ENCODE measurements at places on chromosomes 4 and X.
A peak's percentile ranks its signal among the peaks of the same experiment; 100 is the strongest.

- no peak for DNase-seq
Measured at GRCh38 chrX:46559062-46559461, 13.8 kb upstream of the ZNF674 start.

GRCh38 chr4:77095101-77095821 is 19.5 kb upstream of the CCNI start:
- peak; percentile 61 for DNase-seq

DNA sequence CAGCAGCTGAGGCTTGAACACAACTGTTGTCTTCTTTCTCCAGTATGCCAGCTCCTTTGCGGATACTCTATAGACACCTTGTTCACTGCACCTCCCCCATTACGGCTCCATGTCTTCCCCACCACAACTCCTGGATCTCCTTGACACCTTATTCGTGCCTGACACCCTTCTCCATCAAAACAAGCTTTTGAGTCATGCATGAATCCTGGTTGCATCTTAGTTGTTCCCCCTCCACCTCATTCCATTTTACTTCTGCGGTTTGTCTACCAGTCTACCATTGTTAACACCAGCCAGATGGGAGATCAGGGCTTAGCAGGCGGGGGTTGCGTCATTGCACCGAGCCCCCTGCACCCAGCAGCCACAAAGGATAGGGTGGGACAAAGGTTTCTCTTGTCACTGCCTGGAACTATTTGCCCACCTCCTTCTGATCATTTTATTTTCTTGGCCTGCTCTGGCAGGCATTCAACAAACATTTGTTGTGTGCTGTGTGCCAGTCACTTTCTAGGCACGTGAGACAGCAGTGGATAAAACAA is 2.0 kb upstream of the CDK16 start:
- no peak for DNase-seq

- no peak for DNase-seq
Measured at GRCh38 chrX:57640674-57641016, 39.4 kb downstream of the NLRP2B start.

- DNase-seq, result no peak
Measured at GRCh38 chr4:20287246-20287645, 35.5 kb downstream of the SLIT2 start.

- DNase-seq, result no peak
Measured at GRCh38 chr4:101987623-101988243, 197.2 kb downstream of the BANK1 start.

GRCh38 chr4:1043162-1043561 is 31.7 kb downstream of the FGFRL1 start:
- no peak for DNase-seq

GRCh38 chr4:152515678-152516077 is 20.2 kb downstream of the FBXW7 start:
- DNase-seq, result no peak

DNA sequence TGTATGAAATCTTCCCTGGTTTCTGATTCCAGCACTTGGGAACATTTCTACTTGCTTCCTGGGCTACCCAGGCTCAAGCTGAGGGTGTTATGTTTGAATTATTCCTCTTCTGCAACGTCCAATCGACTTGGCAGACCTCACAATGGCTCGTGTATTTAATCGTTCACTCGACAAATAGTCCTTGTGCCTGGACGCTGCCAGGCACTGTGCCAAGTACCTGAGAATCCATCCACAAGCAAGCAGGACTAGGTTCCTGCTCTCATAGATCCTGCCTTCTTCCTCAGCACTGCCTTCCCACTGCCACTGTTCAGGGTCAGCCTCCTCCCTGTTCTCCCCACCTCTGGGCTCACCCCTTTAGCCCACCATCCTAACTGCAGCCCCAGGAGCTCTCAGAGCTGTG is 113.3 kb downstream of the EFNB1 start:
- DNase-seq, result no peak

DNA sequence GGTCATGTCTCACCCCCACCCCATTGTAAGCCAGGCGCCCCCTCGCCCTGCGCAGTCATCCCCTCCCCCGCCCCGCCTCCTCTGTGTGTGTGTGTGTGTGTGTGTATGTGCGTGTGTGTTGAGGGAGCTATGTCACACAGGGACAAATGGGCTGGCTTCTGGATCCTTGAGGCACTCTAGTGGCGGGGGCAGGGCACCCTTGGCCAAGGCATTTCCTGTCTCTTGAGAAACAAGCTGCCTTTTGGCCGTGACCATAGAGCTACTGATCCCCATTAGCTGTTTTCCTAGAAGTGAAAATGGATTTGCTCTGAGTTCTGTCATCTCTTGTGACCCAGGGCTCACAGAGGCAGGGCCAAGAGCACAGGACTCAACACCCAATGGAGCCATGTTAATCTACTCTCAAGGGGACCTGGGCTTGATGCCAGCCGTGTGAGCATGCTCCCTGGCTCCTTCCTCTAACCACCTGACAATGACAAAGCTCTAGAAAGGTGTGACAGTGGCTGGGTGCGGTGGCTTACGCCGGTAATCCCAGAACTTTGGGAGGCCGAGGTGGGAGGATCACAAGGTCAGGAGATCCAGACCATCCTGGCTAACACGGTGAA is 162.5 kb upstream of the BCOR start:
- DNase-seq, result no peak

DNA sequence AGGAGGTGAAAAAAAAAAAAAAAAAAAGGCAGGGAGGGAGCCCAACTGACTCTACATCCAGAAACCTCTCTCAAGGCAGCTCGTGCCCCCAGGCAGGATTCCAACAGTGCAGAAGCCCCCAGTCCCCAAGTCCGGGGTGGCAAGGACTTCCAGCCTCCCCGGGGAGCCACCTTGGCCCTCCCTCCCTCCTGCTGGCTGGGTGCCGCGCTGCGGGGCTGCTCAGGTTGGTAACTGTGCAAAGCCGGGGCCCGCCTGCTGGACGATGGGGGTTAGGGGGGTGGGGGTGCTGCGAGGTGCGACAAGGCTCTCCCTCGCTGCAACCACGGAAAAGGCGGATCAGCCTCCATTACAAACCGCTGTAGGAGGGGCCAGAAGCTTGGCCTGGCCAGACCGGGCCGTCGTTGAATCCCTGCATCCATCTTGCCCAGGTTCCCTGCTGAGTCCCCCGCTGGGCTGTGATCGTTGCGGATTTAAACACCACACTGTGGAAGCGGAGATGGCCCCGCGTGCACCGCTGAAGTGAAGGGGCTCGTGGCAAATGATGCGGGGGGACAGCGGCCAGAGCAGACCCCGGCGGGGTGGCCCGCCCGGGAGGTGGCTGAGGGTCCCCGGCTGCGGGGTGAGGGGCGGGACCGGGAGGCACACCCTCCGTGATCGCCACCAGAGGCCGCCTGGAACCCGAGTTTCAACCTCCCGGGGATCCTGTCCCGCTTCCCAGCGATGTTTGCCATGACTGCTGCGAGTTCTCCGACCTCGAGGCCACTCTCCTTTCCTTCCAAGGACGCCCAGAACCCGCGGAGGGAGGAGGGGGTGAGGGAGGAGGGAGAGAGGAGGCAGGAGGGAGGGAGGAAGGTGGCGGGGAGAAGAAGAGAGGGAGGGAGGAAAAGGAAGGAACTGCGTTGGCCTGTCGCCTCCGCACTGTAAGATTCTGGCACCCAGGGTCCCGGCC is 58.0 kb upstream of the DDX3X start:
- peak; percentile 3 for DNase-seq

DNA sequence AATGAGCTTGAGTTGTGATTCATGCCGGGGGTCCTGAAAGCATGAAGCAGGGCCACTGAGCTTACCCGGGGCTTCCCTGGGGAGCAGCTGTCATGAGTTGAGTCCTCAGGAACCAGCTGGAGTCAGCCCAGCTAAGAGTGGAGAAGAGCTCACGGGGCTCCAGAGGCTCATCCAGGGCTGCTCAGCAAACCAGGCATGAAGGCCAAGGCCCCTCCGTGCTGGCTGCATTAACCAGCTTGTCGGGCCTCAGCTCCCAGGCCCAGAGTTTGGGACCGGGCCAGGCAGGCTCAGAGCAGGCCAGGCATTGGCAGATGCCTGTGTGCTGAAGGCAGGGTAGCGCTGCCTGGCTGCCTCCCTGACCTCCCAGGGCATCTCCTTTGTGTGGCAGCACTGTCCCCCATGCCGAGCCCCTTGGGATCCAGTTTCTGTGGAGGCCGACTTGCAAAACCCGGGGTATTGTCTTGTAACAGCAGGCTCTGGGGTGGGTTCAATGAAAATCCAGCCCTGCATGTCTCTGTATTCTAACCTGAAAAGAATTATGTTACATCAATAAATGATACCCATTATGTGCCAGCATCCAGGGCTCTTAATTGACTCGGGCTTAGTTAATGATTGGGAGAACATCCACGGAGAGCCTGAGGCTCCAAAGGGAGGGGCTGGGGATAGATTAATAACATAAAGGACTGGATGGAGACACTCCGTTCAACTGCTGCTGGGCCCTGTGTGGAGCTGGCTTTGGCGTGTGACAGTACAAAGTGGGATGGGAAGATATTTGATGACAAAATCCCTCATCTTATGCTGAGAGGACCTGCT is 68.0 kb upstream of the MSX1 start:
- no peak for DNase-seq

DNA sequence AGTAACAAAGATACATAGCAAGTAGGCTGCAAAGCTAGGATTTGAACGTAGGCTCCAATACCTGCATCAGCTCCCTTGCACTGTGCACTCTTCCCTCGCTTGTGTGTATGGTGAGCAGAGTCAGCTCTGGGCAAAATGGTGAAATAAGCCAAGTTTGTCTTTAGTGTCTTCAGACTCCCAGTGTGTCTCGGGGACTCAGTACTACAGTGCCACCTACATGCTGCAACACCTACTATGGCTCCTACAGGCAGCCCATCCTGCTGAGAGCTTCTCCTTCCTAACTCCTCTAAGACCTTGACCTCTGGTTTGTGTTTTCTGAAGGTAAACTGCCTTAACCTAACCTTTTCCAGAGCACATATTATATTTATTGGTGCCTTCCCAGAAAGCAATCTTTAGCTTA is 42.5 kb downstream of the RTL9 start:
- DNase-seq, result no peak

- DNase-seq, result no peak
Measured at GRCh38 chrX:142804085-142804484, 221.6 kb upstream of the SPANXN4 start.

DNA sequence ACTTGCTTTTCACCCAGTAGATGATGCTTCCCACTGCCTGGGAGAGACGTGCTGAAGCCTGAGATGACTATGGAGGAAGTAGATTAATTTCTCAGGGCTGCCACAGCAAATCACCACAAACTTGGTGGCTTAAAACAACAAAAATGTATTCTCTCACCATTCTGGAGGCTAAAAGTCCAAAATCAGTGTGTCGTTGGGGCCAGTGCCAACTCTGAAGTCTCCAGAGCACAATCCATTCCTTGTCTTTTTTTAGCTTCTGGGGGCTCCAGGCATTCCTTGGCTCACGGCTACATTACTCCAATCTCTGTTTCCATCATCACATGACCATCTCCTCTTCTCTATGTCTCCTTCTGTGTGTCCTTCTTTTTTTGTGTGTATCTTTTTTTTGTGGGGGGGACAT is 105.8 kb upstream of the C1QTNF7 start:
- no peak for DNase-seq

DNA sequence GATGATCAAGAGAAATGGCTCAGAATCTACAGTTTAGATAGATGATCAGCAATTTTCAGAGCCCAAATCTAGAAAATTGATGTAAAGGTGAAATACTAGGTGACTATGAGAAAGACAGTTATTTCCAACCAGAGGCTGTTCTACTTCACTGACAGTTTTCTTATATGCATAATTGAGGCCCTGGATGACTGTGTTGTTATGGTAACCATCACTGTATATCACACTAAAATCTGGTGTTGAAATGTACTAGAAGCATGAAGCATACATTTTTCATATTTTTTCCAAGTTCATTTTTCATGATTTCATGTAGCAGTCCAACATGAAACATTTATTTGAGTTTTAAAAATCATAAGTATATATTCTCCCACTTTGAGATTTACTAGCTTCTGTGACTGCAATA is 87.4 kb downstream of the ATXN3L start:
- DNase-seq, result no peak

DNA sequence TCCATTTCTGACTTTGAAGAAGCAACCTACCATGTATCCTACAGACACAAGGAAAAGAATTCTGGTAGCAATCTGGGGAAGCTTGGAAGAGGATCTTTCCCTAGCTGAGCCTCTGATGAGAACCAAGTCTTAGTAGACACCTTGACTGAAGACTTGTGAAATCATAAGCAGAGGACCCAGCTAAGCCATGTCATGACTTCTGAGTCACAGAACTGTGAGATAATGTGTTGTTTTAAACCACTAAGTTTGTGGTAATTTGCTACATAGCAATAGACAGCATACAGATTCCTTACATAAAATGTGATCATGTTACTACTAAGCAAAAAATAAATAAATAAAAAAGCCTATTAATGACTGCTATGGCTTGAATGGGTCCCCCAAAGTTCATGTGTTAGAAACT is 71.3 kb upstream of the ANKRD50 start:
- DNase-seq, result no peak

- no peak for DNase-seq
Measured at GRCh38 chr4:79764120-79764519, 308.9 kb downstream of the ANTXR2 start.

DNA sequence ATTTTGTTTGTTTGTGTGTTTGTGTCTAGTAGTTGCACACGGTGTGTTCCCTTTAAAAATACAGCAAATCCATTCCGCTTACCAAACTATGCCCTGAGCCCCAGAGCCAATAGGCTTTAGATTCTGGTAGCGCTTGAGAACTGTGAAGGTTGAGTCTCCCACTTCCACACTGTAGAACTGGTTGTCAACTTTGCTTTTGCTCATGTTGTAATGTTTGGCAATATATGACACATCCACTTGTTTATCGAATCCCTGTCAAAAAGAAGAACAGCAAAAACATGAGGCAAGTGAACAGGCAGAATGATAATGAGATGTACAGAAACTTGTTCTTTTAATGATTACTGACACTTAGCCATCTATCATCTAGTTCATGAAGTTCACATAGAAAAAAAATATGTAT is 200.6 kb downstream of the MAPK10 start:
- no peak for DNase-seq

DNA sequence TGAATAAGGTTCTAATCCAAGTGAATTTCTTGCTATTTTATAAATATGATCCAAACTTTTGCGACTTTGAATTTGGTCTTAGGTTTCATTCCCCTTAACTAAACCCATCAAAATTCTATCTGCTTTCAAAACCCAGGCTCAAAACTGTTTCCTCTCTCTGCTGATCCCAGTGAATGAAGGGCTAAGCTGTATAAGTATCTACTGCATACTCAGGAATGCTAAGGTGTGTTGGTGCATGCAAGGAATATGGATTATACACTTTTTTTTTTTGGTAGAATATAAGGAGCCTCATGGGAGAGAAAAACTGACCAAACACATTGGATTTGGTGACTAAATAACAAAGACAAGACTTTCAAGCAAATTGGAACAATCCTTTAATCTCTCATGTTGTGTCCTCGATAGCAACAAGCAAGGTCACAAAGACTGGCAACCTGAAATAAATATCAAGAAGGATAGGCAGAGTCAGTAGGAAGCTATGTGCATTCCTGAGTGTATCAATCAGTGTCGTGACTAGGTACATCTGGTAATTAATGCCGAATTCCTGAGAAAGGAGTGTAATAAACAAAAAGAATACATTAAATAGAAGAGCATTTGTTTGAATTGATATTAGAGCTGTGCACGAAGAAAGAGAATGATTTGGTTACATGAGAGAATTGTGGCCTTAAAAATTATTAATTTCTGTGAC is 74.3 kb upstream of the KCTD8 start:
- no peak for DNase-seq

GRCh38 chr4:16692961-16693506 is 205.4 kb downstream of the LDB2 start:
- DNase-seq, result no peak
